Renal pelvis (tissue), 12 donors: ENCODE measurements at places on chromosomes 6 and 20.

DNA sequence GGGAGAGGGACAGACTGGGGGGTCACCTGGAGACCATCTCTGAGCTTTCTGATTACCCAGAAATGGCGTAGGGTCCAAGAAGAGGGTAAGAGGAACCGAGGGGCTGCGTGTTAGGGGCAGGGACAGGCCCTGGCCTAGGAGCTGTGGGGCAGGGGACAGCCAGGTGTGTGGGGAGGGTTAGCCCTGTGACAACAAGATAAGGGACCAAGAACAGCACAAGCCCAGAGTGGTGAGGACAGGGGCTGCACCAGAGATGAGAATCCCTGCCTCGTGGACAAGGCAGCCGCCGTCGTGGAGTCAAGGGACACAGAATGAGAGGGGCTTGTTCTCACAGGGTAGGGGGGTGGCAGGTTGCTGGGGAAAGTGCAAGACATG lies 449 bp upstream of the AVP start:
- no peak for DNase-seq

- no peak for DNase-seq
These were observed 16.6 kb downstream of the LAMA2 start for GRCh38 chr6:128899341-128900050.

- no peak for DNase-seq
These were observed 57.7 kb downstream of the DHX35 start for GRCh38 chr20:39019805-39020325.

DNA sequence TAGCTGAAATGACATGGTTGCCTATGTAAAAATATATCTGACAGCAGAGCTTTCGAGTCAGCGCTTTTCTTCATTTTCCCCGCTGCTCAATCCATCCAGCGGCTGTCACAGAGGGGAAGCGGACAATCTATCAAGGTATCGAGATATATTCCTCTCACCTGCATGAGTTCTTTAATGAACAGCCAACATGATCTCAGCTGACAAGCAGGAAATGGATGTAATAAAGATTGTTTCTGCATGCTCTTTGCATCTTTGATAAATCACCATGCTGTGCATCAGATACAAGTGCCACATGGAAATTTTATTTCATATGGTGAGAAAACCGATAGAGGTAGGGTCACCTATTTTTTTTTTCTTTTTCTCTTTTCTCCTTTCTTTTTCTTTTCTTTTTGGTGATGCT lies 602.3 kb upstream of the MMS22L start:
- no peak for DNase-seq
